ENCODE measurements at places on chromosomes 12 and 14.

- DNase-seq = no peak
Observed at GRCh38 chr14:31000629-31001338, 24.7 kb upstream of the AP4S1 start.

- peak; percentile 94 for DNase-seq
Observed at GRCh38 chr12:94244165-94245133, 96.1 kb downstream of the PLXNC1 start.

- DNase-seq = peak; percentile 32
Observed at GRCh38 chr12:69872804-69873203, 47.8 kb downstream of the MYRFL start.

- no peak for DNase-seq
Observed at GRCh38 chr14:55212634-55213033, 21.2 kb upstream of the DLGAP5 start.

- no peak for DNase-seq
Observed at GRCh38 chr12:15020156-15020555, 47.3 kb downstream of the PDE6H start.

DNA sequence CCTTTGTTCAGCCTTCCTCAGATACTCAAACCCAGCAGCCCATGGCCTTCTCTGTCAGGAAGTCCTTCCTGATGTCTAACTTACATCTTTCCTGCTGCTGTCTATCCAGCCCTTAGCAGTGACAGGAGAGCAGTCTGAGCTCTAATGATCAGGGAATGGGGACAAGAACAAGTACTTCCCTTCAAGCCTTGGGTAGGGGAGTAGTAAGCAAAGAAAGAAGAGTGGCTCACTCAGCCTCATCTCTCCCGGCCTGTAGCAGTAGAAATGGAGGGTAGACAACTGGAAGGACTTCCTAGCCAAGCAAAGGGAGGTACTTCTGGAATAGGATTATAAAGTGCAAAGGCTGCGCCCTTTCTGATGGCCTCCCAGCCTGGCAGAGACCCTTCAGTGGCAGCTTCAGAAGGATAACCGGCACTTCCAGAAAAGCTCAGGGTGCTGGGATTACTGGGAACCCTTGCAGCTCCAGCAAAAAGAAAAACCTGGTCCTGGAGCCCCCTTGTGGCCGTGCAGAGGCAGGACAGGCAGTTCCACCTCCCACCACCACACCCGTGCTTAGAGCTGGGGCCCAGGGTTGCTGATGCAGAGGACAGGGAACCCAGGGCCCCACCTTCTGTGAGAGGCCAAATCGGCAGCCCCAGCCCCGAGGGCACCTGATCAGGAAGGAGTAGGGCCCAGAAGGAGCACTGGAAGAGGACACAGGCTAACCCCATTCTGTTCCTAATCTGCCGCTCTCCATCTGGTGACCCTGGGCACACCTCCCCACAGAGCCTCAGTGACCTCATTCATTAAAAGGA, 12.4 kb upstream of the SMUG1 start:
- DNase-seq = peak; percentile 46

DNA sequence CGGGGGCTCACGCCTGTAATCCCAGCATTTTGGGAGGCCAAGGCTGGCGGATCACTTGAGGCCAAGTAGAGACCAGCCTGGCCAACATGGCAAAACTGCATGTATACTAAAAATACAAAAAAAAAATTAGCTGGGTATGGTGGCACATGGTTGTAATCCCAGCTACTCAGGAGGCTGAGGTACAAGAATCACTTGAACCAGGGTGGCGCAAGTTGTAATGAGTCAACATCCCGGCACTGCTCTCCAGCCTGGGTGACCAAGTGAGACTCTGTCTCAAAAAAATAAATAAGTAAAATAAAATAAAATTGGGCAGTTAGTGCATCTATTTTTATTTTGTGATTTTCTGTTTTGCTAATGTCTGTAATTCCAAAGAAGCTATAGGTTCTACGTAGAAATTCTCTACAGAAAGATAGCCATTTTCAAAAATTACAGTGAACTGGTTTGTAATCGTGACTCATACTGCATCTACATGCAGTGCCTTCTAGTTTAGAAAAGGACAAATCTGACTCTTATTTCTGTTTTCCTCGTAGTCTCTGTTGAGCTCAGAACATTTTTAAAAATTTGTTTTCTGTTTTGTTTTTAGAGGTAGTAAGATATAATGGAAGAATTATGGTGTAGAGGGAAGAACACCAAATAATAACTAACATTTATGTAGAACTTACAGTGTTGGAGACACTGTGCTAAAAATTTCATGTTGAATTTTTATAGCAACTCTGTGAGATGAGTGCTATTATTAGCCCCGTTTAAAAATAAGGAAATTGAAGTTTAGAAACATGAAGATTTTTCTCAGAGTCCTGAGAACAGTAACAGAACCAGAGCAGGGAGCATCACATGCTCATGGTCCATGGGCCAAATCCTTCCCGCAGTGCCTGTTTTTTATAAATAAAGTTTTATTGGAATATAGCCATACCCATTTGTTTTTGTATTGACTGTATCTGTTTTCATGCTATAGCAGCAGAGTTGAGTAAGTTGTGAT, 201.2 kb downstream of the SYNE2 start:
- no peak for DNase-seq

DNA sequence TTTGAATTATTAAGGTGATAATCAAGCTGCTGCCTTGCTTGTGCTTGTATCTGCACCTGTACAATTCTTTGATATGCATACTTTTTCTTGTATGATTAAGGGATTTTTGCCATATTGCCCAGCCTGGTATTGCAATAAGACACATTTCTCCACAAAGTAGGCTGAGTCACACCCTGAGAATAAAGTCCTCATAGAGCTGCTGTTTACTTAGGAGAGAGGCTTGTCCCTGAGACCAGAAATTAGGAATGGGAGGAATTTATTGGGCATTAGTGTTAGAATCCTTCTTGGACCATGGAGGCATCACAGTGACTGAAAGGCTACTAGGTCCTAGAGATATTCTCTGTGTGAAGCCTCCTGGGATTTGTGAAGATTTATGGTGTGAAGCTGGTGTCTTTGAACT, 506.8 kb upstream of the FBXO33 start:
- DNase-seq = no peak

DNA sequence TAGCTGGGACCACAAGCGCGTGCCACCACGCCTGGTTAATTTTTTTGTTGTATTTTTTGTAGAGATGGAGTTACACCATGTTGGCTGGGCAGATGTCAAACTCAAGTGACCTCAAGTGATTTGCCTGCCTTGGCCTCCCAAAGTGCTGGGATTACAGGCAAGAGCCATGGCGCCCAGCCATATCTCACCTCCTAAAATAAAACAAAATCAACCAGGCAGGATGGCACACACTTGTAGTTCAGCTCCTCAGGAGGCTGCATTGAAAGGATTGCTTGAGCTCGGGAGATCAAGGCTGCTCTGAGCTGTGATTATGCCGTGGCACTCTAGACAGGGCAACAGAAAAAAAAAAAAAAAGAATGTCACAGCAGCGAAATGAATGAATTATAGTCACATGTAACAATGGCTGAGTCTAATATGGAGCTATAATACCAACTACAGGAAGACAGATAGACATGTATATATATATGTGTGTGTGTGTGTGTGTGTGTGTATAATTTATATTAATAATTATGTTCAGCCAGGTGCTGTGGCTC, 19.3 kb upstream of the TMEM120B start:
- no peak for DNase-seq

Data from AML-193 (cell line).